ENCODE measurements at places on chromosomes 3 and 15. TPM values are rescaled to one million over a fixed set of nuclear protein-coding genes. Genes with fewer than 3 reads are reported as not detected.

Gene GOLGA6L7
- polyA plus RNA-seq = not detected

Gene TPRG1
- polyA plus RNA-seq = 0.73 TPM

Gene SI
- not detected for polyA plus RNA-seq

Gene SAMMSON
- not detected for polyA plus RNA-seq

Gene ERICH6
- not detected for polyA plus RNA-seq

Gene CCDC80
- polyA plus RNA-seq = 19.8 TPM
